Sigmoid colon (tissue), 7 donors: ENCODE measurements at places on chromosomes 16 and 17. TPM values are rescaled to one million over a fixed set of nuclear protein-coding genes. Genes with fewer than 3 reads are reported as not detected.

DHRS7B gene
- 31.9 TPM for total RNA-seq

EMP2 gene
- total RNA-seq = 46.4 TPM

BAHCC1 gene
- 6.4 TPM for total RNA-seq

RPRML gene
- not detected for total RNA-seq

CETP gene
- not detected for total RNA-seq

FNDC8 gene
- total RNA-seq = not detected

ZNF385C gene
- total RNA-seq = not detected

KCNJ16 gene
- total RNA-seq = not detected

ZFHX3 gene
- total RNA-seq = 17.8 TPM

KRTAP9-8 gene
- total RNA-seq = not detected

IL17C gene
- not detected for total RNA-seq

PIK3R5 gene
- 13.6 TPM for total RNA-seq

TMEM107 gene
- total RNA-seq = 8.3 TPM

MAPT gene
- total RNA-seq = 15.7 TPM

GRCh38 chr17:81460856-81461460 lies 51.6 kb downstream of the ACTG1 start:
- no peak for DNase-seq
- H3K27ac ChIP-seq = no peak overlapping the region
- peaks cover 13% of the 10 kb centered on the region for H3K36me3 ChIP-seq
- H3K4me1 ChIP-seq = no peaks in the 10 kb centered on the region

DNA sequence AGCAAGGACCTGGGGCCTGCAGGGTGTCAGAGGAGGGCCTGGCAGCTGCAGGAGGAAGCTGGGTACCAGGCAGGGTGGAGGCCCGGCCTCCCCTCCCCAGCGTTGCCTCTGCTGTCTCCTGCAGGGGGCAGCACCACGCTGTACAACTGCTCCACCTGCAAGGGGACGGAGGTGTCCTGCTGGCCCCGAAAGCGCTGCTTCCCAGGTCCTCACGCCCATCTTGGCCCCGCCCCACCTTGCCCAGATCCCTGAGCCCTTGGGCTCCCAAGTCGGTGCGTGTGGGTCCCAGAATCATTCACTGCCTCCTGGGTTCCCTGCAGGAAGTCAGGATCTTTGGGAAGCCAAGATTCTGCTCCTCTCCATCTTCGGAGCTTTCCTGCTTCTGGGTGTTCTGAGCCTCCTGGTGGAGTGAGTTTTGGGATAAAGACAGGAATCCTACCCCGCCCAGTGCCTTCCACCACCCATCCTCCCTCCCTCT lies 1.2 kb downstream of the TMEM95 start:
- no peak overlapping the region for H3K4me3 ChIP-seq
- no peaks in the 10 kb centered on the region for H3K27me3 ChIP-seq
- no peaks in the 10 kb centered on the region for H3K36me3 ChIP-seq
- H3K27ac ChIP-seq = peak overlapping the region; percentile 41
- peak; percentile 90 for DNase-seq
- peaks cover 36% of the 10 kb centered on the region for H3K4me1 ChIP-seq

DNA sequence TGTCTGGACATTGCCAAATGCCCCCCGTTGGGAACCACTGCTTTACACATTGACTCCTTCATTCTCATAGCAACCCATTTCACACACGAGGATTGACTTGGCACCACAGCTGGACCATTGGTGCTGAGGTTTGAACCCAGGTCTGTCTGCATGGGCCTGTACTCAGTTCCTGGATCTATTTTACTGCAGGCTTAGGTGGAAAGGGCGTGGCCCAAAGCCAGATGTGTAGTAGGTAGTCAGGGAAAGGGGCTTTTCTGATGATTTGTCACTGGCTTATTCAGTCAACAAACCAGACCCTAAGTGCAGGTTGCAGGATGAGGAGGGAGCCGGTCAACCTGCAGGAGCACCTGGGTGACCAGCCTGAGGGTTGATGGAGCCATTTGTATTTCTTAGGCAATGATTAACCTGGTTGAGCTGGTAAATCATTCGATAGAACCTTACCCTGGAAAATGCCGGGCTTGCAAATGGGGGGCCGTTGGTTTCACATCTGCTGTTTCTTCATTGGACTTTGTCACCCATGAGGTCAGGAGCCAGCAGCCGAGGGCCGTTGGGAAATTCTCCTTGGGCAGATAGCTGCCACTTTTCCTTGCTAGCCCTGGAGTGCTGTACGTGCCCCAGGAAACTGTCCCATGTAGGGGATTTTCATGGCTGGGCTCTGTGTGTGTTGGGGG lies 104.4 kb downstream of the CMIP start:
- H3K4me3 ChIP-seq = no peak overlapping the region
- H3K27ac ChIP-seq = no peak overlapping the region
- DNase-seq = no peak
- no peaks in the 10 kb centered on the region for H3K36me3 ChIP-seq

GRCh38 chr16:5036228-5037156 lies 2.8 kb upstream of the NAGPA start:
- no peak overlapping the region for H3K4me3 ChIP-seq
- H3K27me3 ChIP-seq = no peaks in the 10 kb centered on the region
- H3K36me3 ChIP-seq = no peaks in the 10 kb centered on the region
- no peaks in the 10 kb centered on the region for H3K4me1 ChIP-seq
- H3K27ac ChIP-seq = no peak overlapping the region

- H3K4me1 ChIP-seq = no peaks in the 10 kb centered on the region
- peaks cover 8% of the 10 kb centered on the region for H3K36me3 ChIP-seq
- H3K27me3 ChIP-seq = peaks cover 19% of the 10 kb centered on the region
- DNase-seq = no peak
- no peak overlapping the region for H3K4me3 ChIP-seq
Measured at GRCh38 chr16:68361485-68361884, 50.7 kb downstream of the PRMT7 start.

- no peaks in the 10 kb centered on the region for H3K36me3 ChIP-seq
- DNase-seq = no peak
- H3K4me1 ChIP-seq = peaks cover 10% of the 10 kb centered on the region
- H3K4me3 ChIP-seq = no peak overlapping the region
- no peaks in the 10 kb centered on the region for H3K27me3 ChIP-seq
Measured at GRCh38 chr17:47427985-47428384, 102.9 kb upstream of the NPEPPS start.

DNA sequence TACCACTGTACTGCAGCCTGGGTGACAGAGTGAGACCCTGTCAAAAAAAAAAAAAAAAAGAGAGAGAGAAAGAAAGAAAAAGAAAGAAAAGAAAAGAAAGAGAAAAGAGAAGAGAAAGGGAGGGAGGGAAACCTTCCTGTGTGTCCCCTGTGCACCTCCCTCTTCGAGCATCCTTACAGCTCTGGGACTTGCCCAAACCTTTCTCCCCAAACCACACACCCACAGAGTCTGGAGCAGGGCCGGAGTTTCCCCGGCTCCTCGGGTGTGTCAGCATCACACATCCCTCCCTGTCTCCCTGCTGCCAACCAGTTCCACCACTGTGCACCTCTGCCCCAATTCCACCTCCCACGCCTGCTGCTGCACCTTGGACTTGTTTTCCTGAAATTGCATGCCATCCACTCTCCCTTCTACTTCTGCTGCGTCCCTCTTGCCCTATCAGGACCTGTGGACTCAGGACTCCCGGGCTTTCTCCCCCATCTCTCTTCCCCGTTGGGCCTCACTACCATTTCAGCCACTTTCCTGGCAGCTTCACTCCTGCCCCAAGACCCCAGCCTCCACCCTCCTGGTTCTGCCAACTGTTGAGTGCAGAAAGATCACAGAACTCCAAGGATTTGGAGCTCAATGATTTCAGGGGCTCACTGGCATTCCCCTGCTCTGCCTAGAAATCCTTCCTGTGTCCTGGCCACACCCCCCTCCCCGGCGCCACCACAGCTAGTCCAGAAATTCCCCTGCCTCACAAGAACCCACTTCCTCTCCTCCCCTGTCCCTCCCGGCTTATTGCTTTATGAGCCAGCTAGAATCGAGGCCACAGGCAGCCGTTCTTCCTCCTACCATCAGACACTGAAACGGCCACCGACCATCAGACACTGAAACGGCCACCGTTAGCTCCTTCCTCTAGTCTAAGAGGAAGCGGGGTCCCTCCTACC lies 3.7 kb upstream of the CDK3 start:
- no peak overlapping the region for H3K27ac ChIP-seq
- DNase-seq = peak; percentile 68
- no peaks in the 10 kb centered on the region for H3K36me3 ChIP-seq
- no peak overlapping the region for H3K4me3 ChIP-seq
- no peaks in the 10 kb centered on the region for H3K27me3 ChIP-seq
- H3K4me1 ChIP-seq = no peaks in the 10 kb centered on the region

DNA sequence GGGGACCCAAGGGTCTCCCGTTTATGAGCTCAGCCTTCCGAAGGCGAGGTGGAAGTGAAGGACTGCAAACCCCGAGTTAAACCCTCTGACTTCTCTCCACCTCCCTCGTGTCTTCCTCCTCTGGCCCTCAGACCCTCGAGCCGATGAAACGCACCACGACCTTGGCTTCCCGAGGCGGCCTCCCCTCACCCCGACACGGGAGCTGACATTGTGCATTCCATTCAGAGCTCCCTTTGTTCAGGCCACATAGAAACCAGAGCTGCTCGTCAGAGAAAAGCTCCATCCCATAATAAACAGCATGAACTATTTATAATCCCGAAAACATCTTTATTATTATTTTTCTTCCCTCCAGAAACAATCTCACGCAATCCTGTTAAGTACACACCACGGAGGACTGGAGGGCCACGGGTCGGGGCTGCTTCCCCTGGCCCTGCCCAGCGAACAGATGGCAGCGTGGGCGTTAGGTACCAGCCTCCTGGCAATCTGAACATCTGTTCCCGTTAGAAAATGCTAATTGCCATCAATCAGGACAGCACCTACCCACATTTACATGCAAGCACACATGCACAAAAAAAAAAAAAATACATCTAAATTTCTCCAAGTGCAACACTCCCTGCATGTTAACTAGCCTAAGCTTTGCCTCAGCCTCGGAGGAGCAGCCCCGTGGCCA lies 145.7 kb downstream of the RBFOX3 start:
- peaks cover 3% of the 10 kb centered on the region for H3K4me1 ChIP-seq
- H3K27ac ChIP-seq = no peak overlapping the region
- H3K36me3 ChIP-seq = no peaks in the 10 kb centered on the region
- no peaks in the 10 kb centered on the region for H3K27me3 ChIP-seq
- no peak for DNase-seq

GRCh38 chr17:12664894-12665262 lies 812 bp upstream of the MYOCD start:
- no peaks in the 10 kb centered on the region for H3K27me3 ChIP-seq
- no peaks in the 10 kb centered on the region for H3K36me3 ChIP-seq
- H3K4me3 ChIP-seq = peak overlapping the region; percentile 87

- peaks cover 17% of the 10 kb centered on the region for H3K36me3 ChIP-seq
- H3K4me1 ChIP-seq = no peaks in the 10 kb centered on the region
- no peaks in the 10 kb centered on the region for H3K27me3 ChIP-seq
Measured at GRCh38 chr16:3980253-3981111, 100.0 kb upstream of the CREBBP start.

- DNase-seq = no peak
- H3K4me3 ChIP-seq = no peak overlapping the region
- H3K27ac ChIP-seq = no peak overlapping the region
- H3K4me1 ChIP-seq = no peaks in the 10 kb centered on the region
- no peaks in the 10 kb centered on the region for H3K27me3 ChIP-seq
Measured at GRCh38 chr16:28835864-28836760, 10.0 kb downstream of the TUFM start.

DNA sequence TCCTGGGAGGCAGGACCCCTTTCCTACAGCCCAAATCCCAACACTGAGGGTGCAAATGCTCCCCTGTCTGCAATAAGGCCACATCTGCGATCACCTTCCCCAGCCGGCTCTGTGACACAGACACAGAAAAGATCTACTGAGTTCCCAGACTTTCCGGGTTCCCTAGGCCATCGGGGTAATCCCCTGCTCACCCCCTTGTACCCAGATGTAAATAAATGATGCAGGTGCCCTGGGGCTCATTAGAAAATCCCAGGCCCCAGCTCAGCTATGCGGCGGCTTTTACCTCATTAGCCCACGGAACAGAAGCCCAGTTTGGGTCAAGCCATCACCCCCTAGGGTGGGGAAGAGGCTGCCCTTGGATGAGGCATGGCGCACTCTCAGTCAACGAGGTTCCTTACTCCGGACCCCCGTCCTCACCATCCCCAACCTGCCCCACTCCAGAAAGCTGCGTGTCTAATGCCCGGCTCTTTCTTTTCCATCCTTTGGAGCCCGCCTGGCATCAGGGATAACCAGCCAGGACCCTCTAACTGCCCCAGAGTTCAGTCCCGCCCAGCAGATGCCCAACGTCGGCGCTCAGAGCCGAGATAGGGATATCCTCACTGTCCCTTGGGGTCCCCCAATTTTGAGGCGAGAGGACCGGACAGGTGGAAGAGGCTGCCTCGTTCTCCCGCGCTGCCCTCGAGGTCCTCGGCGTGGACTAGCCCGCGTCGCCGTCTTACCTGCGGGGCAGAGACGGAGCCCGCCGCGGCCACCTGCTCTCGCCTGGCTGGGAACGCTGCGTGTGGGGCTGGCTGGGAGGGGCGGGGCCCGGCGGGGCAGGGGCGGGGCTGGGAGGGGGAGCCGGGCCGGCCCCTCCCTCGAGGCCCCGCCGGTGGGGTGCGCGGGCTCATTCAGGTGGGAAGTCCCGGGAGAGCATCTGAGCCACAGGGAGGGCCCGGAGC lies at the start of gene ZNF385C:
Gene ZNF385C (minus strand): TSS at position 783 of the 941 bp plus-strand sequence. CDS start 35,417 bp downstream, outside the sequence.
- DNase-seq = no peak
- H3K4me3 ChIP-seq = peak within 1 kb of the TSS; percentile 6
- no peaks in the 10 kb centered on the region for H3K36me3 ChIP-seq
- H3K27me3 ChIP-seq = peaks cover 12% of the 10 kb centered on the region
- H3K27ac ChIP-seq = no peak within 1 kb of the TSS

GRCh38 chr17:63998050-63998720 lies at the start of gene PRR29:
Gene PRR29 (plus strand): TSS chr17:63998351. CDS start chr17:63998365, 14 bp downstream.
- H3K27me3 ChIP-seq = peaks cover 32% of the 10 kb centered on the region
- H3K36me3 ChIP-seq = no peaks in the 10 kb centered on the region
- H3K4me3 ChIP-seq = peak within 1 kb of the TSS; percentile 55
